ENCODE measurements at places on chromosomes 16 and 17.

DNA sequence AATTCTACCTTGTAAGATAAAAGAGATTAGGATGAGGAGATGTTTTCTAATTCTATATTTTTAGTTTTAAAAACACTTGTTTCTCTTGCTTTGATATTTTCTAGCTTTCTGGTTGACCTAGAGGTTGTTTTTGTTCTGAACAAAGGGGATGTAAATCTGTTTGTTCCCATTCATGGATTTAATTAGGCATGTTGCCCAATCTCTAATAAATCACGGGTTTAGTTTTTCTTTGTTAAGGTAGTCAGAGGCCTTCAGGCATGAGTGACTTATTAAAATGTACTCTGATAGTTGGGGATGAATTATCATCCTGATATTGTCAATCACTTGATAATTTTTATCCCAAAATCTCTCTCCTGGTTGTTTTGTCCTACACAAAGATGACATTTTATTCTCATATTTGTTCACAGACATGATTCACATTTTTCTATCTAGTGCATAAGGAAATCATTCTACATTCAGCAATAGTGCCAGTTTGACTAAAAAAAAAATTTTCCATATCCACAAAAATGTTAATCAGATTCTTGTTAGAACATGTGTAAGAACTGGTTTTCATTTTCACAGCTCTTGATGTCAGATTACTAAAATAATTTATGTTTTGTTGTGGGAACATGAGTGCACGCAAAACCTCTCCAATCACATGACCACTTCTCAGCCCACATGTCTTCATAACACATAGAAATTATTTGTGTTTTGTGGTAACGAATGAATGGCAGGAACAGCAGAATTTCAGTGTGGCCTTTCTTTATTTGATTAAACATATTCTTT lies 95.7 kb upstream of the AKTIP start:
- no peak overlapping the region for H3K4me3 ChIP-seq
- no peaks in the 10 kb centered on the region for H3K4me1 ChIP-seq
- peaks cover 2% of the 10 kb centered on the region for H3K36me3 ChIP-seq
- DNase-seq = no peak
- H3K27ac ChIP-seq = no peak overlapping the region

DNA sequence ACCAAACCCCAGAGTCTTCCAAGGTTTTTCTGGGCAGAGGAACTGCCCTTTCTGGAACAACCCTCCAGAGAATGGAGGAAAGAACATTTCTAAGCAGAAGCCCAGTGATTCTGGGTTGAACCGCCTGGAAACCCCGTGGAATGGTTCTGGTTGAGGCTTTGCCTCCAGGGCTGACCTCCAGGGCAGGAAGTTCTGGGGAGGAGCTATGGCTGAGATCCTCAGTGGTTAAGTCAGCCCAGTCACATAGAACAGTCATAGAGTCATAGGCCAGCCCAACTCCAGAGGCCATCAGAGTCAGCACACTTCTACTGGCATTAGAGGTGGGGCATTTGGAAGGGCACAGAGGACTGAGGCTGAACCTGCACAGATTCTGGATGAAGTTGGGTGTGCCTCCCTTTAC lies 65.9 kb downstream of the SPACA3 start:
- no peak overlapping the region for H3K4me3 ChIP-seq
- no peaks in the 10 kb centered on the region for H3K4me1 ChIP-seq
- H3K27ac ChIP-seq = no peak overlapping the region
- no peak for DNase-seq

DNA sequence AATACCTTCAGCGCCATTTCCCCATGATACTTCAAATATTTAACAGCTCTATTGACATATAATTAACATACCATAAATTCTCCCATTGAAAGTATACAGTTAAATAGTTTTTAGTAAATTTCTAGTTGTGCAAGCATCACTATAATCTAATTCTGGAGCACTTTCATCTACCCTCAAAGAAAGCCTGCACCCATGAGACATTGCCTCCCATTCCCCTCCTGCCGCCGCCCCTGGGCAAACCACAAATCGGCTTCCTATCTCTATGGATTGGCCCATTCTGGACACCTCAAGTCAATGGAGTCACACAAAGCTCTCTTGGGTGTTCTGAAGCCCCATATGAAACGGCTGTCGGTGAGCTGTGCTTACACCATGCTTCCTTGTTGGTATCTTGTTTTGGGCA lies 77.3 kb upstream of the CBX4 start:
- no peak overlapping the region for H3K4me3 ChIP-seq
- H3K27me3 ChIP-seq = no peaks in the 10 kb centered on the region
- no peak overlapping the region for H3K27ac ChIP-seq
- no peaks in the 10 kb centered on the region for H3K36me3 ChIP-seq
- no peak for DNase-seq
- no peaks in the 10 kb centered on the region for H3K4me1 ChIP-seq

DNA sequence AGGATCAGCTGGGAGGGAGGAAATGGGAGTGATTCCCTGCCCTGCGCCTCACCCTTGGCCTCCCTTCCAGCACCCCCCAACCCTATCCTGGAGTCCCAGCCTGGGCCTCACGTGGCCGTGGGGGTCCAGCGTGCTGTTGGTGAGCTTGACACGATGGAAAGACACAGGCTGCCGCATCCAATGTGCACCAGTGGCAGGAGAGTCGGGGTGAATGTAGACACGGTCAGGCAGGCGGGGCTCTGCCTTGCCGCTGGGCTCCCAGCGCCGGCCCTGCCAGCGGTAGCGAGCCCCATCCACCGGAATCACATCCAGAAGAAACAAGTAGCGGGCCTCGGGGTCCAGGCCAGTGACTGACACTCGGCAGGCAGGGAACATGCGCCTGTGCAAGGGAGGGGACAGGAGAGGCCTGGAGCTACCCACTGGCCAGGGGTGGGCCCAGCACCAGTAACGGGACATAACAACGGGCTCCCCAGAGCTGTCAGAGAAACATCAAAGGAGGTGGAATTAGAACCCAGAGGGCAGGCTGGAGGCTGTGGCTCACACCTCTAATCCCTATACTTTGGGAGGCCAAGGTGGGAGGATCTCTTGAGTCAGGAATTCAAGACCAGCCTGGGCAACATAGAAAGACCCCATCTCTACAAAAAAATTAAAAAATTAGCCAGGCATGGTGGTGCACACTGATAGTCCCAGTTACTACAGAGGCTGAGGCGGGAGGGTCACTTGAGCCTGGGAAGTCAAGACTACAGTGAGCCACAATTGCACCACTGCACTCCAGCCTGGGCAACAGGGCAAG lies 2.7 kb downstream of the TBX6 start:
- no peaks in the 10 kb centered on the region for H3K27me3 ChIP-seq
- no peaks in the 10 kb centered on the region for H3K4me1 ChIP-seq
- no peak overlapping the region for H3K4me3 ChIP-seq

DNA sequence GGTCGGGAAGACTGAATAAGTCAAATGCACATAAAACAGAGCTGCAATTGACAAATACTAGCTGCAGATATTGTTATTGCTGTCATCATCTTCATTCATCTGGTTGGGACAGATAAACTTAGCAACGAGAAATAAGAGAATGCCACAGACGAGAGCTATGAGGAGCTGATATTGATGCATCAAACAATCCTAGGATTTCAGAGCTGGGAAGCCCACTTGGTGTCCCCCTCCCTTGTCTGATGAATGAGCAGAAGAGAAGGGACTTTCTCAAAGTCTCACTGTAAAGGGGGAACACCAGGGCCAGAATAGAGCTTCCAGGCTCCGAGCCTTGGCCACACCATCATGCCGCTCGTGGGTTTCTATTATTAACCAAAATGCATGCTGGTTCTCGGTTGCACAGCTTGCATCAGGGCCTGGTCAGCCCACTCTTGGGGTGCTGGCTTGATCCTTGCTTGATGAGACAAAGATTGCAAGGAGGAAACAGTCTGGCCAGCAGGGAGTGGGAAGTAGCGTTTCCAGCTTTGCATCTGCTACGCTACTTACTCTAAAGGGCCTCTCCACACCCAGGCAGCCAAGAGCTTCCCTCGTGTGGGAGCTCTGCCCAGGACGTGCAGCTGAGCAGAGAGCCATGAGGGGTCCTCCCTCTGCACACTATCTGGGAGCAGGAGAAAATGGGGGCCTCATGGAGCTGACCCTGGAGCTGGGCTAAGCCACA lies 28.4 kb upstream of the EMP2 start:
- no peak overlapping the region for H3K4me3 ChIP-seq
- H3K36me3 ChIP-seq = no peaks in the 10 kb centered on the region
- DNase-seq = no peak
- no peak overlapping the region for H3K27ac ChIP-seq
- H3K4me1 ChIP-seq = no peaks in the 10 kb centered on the region

DNA sequence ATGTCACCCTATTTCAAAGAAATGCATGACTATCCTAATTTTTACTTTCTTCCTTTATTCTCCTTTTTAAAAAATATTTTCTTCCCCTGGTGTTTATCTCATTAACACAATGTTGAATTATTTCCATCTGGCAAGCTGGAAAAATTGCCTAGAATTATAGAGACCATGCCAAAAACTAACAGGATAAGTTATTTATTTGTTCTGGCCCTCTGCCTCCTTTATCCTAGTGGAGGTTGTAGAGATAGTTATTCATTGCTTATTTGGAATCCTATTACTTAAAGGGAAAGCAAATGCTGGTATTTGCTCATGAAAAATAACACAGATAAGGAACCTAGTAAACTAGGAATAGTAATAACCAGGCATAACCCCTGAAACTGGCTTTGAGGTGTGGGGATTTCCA lies 684.9 kb upstream of the KIF2B start:
- DNase-seq = no peak
- no peak overlapping the region for H3K4me3 ChIP-seq
- no peak overlapping the region for H3K27ac ChIP-seq
- H3K4me1 ChIP-seq = peaks cover 2% of the 10 kb centered on the region
- H3K27me3 ChIP-seq = no peaks in the 10 kb centered on the region

- no peak overlapping the region for H3K4me3 ChIP-seq
- no peaks in the 10 kb centered on the region for H3K27me3 ChIP-seq
- H3K4me1 ChIP-seq = peaks cover 21% of the 10 kb centered on the region
Observed at GRCh38 chr16:70417661-70418060, 21.2 kb downstream of the ST3GAL2 start.

DNA sequence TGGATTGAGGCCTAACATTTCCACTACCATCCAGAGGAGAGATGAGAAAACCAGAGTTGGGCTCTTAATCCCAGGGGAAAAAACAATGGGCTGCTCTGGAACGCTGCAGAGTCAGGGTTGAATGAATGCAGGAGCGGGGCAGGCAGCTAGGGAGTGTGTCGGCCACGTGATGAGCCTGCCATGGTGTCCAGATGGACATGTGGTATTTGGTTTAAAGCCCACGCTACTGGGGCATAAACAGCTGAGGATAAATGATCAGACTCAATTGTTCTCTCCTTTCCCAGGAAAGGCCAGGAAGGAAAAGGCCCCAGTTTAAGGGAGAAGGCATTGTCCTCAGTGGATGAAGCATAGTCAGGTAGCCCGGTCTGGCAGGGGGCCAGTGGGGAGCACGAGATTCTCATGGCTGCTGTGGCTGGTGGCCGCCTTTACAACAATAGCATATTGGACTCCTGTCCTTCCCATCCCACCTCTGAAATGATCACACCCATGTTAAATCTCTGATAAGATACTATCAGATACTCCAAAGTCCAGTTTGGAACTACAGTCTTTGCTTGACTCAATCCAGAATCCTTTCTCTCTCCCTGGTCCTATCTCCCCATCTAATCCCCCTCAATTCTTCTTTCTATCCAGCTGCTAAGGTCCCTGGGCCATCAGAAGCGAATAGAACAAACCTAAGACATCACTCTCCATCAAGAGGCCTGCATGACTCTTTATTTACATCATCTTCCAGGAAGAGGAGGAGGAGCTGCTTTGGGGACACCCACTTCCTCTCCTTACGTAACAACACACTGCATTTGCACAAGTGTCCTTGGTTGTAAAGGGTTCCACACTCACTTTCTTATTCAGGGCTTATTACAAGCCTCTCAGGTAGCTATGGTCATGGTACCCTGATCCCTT lies 20.4 kb downstream of the CA4 start:
- no peak overlapping the region for H3K27ac ChIP-seq
- H3K36me3 ChIP-seq = no peaks in the 10 kb centered on the region
- H3K4me1 ChIP-seq = no peaks in the 10 kb centered on the region
- no peaks in the 10 kb centered on the region for H3K27me3 ChIP-seq
- no peak for DNase-seq

- H3K4me3 ChIP-seq = peak within 1 kb of the TSS; percentile 72
- no peaks in the 10 kb centered on the region for H3K27me3 ChIP-seq
- no peak within 1 kb of the TSS for H3K27ac ChIP-seq
- DNase-seq = peak; percentile 78
- H3K36me3 ChIP-seq = no peaks in the 10 kb centered on the region
Observed at GRCh38 chr17:1709971-1710806, at the start of gene TLCD2. TLCD2 (minus strand) TSS chr17:1710377; CDS start chr17:1710242, 135 bp downstream.

- no peak overlapping the region for H3K4me3 ChIP-seq
- H3K4me1 ChIP-seq = no peaks in the 10 kb centered on the region
- H3K27ac ChIP-seq = no peak overlapping the region
- H3K27me3 ChIP-seq = no peaks in the 10 kb centered on the region
- no peak for DNase-seq
Observed at GRCh38 chr16:88015806-88016140, 64.5 kb downstream of the BANP start.

DNA sequence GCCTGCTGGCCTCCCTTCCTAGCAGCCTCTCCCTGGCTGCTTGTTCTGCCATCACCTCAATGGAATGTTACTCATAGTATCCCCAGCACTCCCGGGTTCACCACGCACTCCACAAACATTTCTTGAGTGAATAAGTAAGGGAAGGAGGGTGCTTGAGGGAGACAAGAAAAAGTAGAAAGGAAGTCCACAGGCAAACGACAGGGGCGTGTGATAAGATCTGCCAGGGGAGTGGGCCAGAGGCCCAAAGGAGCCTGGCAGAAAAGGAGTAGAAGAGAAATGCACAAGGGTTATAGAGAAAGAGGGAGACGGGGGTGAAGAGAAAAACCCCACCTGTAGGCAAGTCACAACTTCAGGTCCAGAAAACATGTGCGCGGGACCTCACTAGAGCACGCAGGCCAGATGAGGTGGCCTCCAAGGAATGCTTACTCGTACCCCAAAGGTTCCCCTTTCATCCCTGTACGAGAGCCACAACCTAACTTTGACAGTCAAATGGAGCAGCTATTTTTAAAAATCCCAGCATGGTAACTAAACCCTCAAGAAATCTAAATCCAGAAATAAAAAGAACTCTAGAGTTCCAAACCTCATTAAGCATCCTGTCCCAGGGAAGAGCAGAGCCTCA lies 6.6 kb downstream of the ZDHHC7 start:
- DNase-seq = no peak
- H3K4me3 ChIP-seq = no peak overlapping the region
- H3K36me3 ChIP-seq = peaks cover 7% of the 10 kb centered on the region

DNA sequence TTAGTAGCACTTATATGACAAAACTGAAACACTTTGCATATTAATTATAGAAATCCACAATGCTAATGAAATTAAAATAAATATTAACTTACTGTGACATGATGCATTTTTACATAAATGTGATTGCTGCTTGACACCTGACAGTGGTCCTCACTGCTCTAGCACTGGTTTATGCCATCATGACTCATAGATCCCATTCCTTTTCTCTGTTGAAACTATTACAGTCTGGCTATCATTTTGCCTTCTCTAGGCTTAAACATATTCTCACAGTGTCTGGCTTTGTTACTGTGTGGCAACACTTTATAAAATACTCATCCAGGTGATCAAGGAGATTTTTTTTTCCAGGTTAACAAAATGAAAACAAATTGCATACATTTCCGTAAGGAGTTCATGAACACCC lies 108.0 kb downstream of the MRTFB start:
- H3K27ac ChIP-seq = no peak overlapping the region
- DNase-seq = no peak
- no peak overlapping the region for H3K4me3 ChIP-seq
- no peaks in the 10 kb centered on the region for H3K36me3 ChIP-seq
- 0 out of 2 replicates have a peak, but pooled peaks cover 3% of the 10 kb centered on the region for H3K4me1 ChIP-seq

Data from H9 (cell line).